ENCODE measurements at places on chromosomes 11 and 22. TPM values are rescaled to one million over a fixed set of nuclear protein-coding genes. Genes with fewer than 3 reads are reported as not detected.

GRCh38 chr11:105183426-105183825, 43.9 kb upstream of the CARD18 start:
- no peak for DNase-seq

DNA sequence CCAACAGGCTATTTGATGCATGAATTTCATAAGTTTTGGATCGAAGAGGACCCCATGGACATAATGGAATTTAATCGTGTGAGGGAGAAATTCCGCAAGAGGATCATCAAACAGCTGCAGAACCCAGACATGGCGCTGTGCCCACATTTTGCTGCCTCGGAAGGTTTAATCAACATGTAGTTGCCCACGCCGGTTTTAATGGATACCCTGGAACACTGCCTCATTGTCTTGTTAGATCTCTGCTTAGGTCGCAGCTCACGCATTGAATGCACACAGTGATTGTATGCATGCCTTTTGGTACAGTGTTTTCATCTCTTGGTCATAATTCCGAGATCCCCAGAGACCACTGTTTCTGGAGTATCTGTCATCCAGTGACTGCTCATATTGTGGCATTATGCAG, 46.8 kb downstream of the SLN start:
- DNase-seq, result no peak

- no peak for DNase-seq
These were observed 13.7 kb downstream of the NARS2 start for GRCh38 chr11:78560826-78561484.

GRCh38 chr22:36182056-36182455, 19.6 kb downstream of the APOL4 start:
- no peak for DNase-seq

The MS4A12 gene
- not detected for total RNA-seq

DNA sequence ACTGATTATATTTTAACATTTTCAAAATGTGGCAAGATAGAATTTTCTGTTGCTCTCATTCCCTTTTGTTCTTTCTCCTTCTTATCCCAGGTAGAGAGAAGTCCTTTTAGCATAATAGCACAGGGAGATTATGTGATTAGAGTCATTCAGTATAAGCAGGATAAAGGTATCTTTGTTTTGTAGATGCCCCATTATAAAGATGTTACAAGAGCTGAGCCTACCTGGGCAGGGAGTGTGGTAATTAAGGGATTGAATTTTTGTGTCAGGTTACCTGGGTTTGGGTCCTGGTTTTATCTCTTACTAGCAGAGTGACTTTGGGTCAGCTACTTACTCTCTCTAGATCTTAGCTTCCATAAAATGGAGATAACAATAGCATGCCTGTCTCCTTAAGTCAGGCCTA, 536.5 kb downstream of the TMEM135 start:
- no peak for DNase-seq

DNA sequence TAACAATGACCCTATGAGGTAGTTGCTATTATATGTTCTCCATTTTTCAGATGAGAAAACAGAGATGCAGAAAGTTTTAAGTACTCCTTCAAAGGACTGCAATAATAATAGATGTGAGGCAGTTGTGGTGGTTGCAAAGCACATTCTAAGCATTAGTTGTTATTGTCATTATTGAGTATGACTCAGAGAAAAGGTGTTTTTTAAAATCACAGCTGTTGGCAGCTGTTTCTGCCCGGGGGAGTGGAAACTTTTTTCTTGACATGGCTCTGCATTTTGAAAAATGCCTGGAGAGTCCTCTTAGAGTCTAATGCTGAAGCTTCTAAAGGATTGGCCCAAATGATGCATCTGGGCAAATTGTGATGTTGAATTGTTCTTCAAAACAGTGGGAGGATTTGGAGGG, 244.5 kb upstream of the MPPED2 start:
- no peak for DNase-seq

The SLC22A6 gene
- total RNA-seq, result not detected

The MMP27 gene
- not detected for total RNA-seq

The RAB38 gene
- total RNA-seq, result 5.1 TPM

The APOBEC3A gene
- 1.4 TPM for total RNA-seq

The OR51V1 gene
- total RNA-seq, result not detected

GRCh38 chr11:73577496-73577917, 20.4 kb downstream of the FAM168A start:
- no peak for DNase-seq

- no peak for DNase-seq
These were observed 1.2 kb downstream of the DGCR2 start for GRCh38 chr22:19120829-19121630.

DNA sequence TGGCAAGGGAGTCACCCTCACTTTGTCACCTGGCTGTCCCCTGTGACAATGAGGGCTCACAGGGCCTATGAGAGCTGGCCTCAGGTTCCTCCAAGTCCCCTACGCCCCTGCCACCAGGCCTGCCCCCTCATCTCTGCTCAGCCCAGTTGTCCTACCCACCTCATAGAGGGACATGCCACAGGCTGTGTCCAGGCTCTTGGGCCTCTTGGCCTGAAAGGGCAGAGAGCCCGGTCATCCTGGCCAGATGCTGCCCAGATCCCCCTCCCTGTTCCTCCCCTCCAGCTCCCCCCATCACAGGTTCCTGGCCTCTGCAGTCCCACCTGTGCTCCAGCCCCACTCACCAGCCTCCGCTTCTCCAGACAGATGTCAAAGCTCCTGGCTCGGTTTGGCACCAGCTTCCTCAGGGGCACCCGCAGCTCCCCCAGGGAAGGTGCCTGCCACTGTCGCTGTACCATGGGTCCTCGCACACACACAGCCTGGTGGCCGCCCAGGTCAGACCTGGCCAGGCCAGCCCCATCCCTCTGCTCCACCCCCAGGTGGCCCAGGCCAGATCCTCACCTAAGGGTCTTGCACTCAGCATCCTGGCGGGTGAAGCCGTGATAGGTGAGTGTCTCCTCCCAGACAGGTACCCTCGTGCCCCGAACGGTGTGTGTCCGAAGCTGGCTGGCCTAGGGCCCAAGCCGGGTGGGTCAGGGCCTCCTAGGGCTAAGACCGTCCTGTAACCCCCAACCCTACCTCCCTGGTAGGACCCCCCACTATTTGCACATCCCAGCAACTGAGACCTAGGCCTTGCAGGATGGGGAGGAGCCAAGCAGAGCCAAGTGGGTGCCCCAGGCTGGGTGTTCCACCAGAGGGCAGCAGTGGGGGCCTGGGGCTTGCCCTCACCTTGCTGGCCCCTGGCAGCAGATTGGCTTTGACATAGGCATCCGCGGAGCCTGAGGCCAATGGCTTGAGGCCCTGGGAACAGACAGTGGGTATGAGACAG, 8.3 kb downstream of the NDUFV1 start:
- peak; percentile 75 for DNase-seq

DNA sequence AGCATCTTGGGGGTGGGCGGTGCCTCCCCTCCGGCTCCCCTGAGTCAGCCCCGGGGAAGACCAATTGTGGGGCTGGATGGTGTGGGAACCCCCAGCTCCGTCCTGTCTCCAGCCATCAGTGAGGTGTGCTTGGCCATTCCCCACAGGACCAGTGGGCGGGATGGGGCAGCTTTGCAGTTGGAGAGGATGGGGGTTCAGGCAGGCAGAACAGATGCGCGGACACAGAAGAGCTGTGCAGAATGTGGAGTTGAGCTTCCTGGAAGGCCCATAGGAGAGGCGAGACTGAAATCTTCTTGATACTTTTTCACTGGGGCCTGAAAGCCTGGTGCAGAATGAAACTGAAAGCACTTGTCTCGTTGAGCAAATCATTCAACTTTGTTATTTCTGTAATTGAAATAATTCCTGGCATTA, 23.8 kb downstream of the PARVB start:
- DNase-seq, result no peak

GRCh38 chr22:26041931-26042330, 127.3 kb upstream of the SEZ6L start:
- DNase-seq, result no peak

GRCh38 chr11:13229136-13229535, 48.5 kb upstream of the BMAL1 start:
- DNase-seq, result no peak

DNA sequence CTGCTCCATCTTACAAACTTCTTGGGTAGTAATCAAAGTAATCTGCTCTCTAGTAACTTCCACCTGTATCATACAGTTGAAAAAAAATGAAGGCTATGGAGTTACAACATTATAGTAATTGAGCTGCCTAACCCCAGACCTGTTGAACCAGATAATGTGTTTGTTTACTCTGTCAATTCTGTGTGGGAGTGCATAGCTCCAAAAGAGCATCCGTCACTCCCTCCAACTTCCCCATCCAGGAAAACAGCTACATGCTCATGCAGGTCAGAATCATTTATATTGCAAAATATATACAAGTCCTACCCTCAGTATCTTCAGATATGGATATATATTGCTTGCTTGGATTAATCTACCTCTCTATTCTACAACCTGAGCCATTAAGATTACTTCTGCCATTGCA, 244.0 kb upstream of the ANO5 start:
- DNase-seq, result no peak

The CBL gene
- total RNA-seq, result 37.4 TPM

DNA sequence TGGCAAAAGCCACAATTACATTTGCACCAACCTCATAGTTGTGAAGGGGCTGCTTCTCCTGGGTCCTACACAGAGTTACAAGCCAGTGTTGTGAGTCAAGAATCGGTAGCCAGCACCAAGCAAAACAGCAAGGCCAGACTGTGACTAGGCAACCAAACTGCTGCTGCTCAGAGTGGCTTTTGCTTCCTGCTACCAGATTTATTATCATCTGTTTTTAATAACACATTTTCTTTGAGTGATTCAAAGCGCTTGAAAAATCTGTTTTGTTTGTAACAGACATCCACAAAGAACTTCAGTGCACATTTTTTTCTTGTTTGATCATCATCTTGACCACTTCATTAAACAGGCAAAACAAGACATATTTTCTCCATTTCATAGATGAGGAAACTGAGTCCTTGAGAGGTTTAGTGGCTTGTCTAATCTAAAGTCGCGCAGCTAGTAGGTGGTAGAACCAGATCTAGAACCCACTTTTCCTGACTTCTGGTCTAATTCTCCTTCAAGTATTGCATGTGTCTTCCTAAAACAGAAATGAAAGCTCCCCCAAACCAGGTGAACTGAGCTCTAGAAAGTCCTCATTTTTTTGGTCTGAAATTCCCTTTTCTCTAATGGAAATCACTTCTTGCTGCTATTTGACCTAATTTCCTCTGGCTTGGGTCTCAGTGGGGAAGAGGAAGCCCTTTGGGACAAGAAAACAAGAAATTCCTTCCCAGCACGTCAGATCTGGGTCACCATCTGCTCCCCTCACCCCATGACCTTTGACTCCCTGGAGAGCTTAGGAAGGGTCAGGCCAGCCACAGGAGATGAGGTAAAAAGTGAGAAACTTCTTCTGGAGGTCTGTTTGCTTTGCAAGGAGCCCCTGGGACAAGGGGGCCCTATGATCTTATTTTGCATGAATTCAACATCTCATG, 39.9 kb downstream of the CWC15 start:
- no peak for DNase-seq

All from aorta (tissue), 5 donors.